ENCODE measurements at places on chromosomes 7 and 10.

- no peak for DNase-seq
These were observed 21.3 kb downstream of the CALML3 start for GRCh38 chr10:5545778-5546710.

DNA sequence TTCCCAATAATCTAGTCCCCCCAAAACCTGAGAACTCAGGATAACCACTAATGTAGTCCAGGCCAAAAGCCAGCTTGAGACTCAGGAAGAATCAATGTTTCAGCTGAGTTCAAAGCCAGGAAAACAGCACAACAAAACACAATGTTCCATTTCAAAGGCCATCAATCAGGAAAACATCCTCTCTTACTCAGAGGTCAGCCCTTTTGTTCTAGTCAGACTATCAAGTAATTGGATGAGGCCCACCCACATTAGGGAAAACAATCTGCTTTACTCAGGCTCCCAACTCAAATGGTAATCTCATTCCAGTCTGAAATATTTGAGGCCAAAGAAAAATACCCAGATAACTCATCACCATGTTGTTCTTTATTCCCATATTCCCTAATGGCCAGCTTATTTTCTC is 152.2 kb downstream of the SDHAF3 start:
- DNase-seq = no peak

DNA sequence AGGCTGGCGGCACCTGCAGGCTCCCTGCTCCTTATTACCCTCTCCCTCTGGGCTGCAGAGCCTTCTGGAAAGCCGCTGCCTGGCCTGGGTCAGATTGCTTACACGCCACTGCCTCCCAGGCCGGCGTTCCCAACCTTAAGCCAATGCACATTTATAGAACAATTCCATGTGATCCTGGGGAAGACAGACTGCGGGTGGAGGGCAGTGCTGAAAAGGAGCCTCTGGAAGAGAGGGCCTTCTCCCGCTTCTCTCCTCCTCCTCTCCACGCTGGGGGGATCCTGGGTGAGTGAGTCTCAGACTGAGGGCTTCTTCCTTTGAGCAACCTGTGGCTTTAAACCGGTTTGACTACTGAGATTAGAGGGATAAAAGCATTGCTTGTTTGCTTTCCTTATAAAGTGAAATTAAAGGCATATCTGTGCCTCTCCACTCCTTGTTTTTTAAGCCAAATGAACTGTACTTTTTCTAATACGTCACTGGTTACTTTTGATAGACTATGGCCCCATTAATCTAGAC is 5.5 kb downstream of the TACC2 start:
- no peak for DNase-seq

- DNase-seq = no peak
These were observed 771.4 kb downstream of the LRMDA start for GRCh38 chr10:76202777-76203176.

DNA sequence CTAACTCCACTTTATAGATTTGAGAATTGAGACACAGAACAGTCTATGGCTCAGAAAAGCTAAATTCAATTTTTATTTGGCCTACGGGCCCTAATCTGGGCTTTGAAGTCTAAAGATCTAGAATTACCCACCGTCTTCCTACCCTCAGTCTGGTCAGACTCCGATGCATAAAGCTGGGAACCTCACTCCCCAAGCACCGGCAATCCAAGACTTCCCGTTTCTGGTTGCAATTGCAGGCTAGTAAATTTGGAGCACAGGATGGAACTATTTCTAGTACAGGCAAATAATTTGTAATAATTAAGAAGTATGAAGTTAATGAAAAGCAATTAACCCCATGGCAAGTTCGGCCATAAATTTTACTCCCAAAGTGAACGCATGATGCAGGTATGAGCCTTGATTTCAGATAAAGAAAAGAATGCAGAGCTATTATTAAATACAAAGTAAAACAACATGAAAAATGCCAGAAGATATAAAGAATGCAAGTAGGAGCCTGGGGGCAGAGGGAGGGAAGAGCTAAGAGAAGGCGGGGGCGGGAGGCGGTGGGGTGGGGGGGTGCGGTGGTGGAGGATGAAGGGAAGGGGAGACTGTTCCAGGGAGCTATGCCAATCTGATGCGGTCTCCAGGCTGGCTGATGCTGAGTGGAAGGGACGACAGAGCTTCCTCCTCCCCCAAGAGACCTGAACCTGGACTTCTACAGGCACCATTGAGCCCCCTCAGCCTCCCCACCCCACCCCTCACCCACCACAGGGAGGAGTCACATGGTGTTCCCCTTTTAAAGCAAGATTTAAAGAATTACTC is 45.1 kb downstream of the BPGM start:
- DNase-seq = no peak

- no peak for DNase-seq
These were observed 51.4 kb downstream of the ATOH7 start for GRCh38 chr10:68180490-68180889.

DNA sequence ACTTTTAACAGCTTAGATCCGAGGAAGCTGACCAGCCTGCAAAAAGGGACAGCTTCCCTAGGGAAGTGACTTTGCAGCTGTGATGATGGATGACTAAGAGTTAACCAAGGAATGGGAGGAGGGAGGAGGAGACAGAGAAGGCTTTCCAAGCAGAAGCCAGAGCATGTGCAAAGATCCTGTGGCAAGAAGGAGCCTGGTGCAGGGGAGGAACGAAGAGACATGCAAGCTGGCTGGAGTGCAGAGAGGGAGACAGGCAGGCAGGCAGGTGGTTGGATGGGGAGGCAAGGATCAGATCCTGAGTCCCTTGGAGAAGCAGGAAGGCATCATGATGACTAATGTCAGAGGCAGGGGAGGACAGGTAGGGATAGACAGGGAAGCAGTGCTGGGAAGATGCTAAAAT is 148.8 kb downstream of the PFKFB3 start:
- no peak for DNase-seq

DNA sequence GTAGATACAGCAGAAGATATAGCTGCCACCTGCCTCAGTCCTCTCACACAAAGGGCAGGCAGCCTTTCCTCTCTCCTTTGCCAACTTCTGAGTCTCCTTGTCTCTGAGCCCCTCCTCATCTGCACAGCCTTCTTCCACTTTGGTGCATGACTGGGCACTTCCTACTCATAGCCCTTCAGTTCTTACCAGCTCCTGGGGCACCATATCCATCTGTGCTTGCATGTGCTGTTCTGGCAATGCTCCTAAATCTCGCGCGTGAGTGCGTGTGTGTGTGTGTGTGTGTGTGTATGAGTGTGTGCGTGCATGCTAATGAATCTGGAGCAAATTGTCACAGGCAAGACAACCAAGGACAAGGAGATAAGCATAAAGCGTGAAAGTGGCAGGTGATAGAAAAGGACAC is 1271.6 kb upstream of the SORCS1 start:
- DNase-seq = no peak

DNA sequence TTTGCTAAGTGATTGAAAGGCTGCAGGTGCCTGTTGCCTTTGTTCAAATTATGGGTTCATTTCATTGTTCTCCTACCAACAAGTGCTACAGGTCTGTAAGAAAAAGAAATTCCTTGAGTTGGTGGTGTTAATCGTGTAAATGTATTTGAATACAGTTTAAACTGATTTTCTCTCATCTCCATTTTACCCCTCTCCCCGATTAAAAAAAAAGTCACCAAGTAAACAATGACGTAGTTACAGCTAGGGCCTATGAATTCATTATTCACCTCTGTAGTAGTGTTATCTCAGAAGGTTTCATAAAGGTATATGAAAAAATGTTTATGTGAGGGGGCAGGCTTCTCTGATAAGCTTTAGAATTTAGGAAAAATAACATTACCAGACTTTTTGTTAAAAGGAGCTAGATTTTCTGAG is 1.1 kb downstream of the REEP3 start:
- no peak for DNase-seq

- no peak for DNase-seq
These were observed 120.8 kb downstream of the NRCAM start for GRCh38 chr7:108335269-108335918.

DNA sequence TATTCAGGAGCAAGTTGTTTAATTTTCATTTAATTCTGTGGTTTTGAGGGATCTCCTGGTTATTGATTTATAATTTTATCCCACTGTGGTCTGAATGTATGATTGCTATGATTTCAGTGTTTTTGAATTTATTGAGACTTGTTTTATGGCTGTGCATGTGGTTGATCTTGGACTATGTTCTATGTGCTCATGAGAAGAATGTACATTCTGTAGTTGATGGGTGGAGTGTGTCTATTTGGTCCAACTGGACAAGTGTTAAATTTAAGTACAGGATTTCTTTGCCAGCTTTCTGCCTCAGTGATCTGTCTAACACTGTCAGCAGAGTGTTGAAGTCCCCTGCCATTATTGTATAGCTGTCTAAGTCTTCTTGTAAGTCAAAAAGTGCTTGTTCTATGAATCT is 34.8 kb upstream of the KIF5B start:
- no peak for DNase-seq

- no peak for DNase-seq
These were observed 445 bp downstream of the PPA1 start for GRCh38 chr10:70232859-70233108.

- no peak for DNase-seq
These were observed 36.9 kb upstream of the WAC start for GRCh38 chr10:28496017-28496416.

DNA sequence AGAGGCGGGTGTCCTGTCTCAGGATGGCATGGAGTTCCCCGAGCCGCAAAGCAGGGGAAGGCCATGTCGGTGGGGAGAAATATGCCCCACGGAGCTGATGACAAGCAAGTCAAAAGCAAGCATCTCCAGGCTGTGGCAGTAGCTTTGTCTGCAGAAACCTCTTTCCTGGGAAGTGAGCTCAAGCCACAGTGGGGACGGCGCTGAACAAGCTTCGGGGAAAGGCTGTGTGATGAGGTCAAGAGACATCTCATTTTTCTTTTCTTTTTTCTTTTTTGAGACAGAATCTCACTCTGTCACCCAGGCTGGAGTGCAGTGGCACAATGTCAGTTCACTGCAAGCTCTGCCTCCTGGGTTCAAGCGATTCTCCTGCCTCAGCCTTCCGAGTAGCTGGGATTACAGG is 62.6 kb downstream of the ELFN1 start:
- no peak for DNase-seq

DNA sequence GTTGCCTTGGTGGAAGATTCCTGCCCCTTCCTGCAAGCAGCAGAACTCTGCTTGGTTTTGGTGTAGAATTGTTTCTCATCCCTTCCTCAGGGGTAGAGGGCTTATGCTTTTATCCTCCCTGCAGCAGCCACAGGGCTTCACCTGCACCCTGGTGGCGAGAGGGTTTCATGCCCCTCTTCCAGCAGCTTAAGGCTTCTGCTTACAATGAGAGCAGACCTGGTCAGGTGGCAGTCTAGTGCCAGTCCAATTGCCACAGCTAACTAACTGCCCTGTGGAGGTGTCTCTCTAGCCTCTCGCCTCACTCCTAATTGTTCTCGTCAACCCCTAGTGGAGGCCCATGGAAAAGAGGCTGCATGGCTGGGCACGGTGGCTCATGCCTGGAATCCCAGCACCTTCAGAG is 19.3 kb downstream of the ACBD7 start:
- no peak for DNase-seq

DNA sequence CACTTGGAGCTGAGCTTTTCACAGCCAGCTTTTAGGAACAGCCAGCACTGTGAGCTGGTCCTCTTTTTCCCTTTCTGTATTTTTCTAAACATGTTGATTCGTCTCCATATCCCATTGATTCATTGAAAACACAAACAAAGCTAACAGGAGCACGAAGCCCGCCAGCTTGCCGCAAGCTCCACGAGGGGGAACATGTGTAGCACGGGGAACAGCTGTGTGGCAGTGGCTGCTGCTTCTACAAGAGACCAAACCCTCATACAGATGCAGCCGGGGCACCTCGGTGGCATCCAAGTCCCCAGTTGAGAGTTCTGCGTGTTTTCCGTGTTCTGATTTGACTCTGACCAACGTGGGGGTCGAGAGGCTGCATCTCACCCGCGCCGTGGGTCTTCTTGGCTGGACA is 80.8 kb upstream of the SH2B2 start:
- DNase-seq = no peak

- no peak for DNase-seq
These were observed 746 bp downstream of the NPFFR1 start for GRCh38 chr10:70283071-70283444.

DNA sequence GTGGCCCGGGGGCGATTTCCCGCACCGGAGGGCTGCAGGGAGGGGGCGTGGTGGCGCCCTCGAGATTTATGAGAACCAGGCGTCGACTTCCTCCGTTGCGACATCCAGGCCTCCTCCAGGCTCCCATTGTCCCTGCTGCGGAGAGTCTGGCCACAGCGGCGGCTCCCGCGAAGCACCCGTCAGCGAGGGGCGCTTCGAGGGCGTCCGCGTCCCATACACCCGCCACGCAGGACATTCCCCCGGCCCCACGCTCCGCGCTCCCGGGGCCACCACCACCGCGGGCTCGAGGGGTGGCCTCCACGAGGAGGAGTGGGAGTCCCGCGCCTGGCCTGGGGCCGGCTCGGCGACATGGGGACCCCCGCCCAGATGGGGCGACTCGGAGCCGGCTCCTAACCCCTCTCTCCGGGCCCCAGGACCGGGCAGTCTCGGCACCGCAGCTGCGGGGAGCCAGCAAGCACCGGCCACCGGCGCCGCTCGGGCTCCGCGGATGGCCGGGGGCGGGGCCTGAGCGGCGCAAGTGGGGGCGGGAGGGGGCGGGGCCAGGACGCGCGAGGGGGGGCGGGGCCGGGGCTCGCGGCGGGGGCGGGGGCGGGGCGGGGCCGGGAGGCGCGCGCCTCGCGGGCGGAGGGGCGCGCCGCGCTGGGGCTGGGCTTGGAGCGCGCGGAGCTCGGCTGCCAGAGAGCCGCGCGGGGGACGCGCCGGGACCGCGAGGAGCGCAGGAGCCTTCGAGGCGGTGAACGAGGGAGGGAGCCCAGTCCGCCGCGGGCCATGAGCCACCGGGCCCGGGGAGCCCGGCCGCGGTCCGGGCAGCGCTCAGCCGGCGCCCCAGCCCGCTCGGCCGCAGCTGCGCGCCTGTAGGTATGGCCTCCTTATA is at the start of gene SH2B2:
Gene SH2B2, plus strand, starts transcription at position 632 of the 874 bp plus-strand sequence. CDS start 13,683 bp downstream, outside the sequence.
- DNase-seq = no peak

DNA sequence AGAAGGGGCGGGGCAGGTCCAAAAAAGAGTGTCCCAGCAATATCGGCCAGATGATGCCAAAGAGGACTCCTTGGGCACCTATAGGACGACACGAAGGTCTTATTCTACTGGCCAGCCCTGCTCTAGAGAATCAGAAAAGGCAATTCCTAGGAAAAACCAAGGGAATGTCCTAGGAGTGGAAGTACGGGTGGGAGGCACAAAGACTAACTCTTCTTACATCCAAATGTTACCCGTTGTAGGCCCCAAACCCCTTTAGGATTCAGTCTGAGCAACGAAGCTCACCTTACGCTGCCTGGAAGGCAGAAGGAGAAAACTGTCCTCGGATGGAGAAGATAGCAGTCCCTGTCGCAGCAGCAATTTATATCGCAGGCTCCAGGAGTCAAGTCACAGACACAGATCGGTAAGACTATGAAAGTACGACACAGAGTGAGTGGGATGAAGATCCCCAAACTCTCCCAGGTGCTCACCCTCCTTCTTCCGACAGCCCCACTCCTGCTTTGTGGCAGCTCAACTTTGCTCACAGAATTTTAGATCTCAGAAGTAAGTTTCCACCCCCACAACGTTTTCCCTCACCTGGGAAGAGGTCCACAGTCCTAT is 558 bp downstream of the TCTN3 start:
- DNase-seq = no peak

GRCh38 chr10:131119626-131120355 is 191.7 kb downstream of the TCERG1L start:
- no peak for DNase-seq

- no peak for DNase-seq
These were observed 491.9 kb downstream of the PARD3 start for GRCh38 chr10:34323192-34323591.

Measured in stimulated activated CD4-positive, alpha-beta T cell treated with anti-CD3 and anti-CD28 coated beads, TNF-alpha, amount 100 ng/mL, for 24 hours (primary cell).